Stimulated activated CD4-positive, alpha-beta T cell treated with anti-CD3 and anti-CD28 coated beads, Interleukin-2, amount 100 ng/mL, for 24 hours (primary cell): ENCODE measurements at places on chromosomes 4 and X.
A peak's percentile ranks its signal among the peaks of the same experiment; 100 is the strongest.

- DNase-seq: no peak
Observed at GRCh38 chr4:123553733-123554637, 157.4 kb downstream of the SPRY1 start.

GRCh38 chr4:4776335-4776734, 83.1 kb upstream of the MSX1 start:
- no peak for DNase-seq

DNA sequence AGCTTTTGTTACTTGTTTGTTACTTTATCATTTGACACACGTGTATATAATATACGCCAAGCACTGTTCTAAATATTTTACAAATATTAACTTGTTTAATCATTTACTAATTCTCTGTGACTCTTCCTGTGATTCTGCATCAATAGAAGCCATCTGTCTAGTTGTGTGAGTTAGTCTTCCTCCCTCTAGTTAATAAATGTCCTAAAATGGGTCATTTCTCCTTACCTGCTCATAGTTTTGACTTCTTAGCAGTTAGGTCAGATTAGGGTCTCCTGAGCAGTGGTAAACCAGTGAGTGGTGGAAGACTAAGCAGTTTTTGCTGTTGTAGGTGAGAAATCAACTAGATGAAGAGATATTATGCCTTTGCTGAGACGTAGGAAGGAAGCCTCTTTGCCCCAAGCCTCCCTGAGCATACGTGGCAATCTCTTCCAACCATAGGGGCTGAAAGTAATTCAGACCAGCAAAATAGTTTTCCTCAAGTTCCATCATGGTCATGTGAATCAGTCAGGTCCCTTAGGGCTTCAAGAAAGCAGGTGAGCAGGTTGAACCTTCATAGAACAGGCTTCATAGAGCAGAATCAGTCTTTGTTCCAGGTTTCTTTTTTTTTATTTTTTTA, 38.7 kb upstream of the THOC2 start:
- DNase-seq: no peak

GRCh38 chr4:7956270-7956808, 16.7 kb upstream of the AFAP1 start:
- DNase-seq: no peak

GRCh38 chr4:172992648-172993378, 175.8 kb upstream of the GALNT7 start:
- no peak for DNase-seq

- DNase-seq: no peak
Observed at GRCh38 chrX:40415675-40416074, 165.1 kb upstream of the ATP6AP2 start.

- DNase-seq: no peak
Observed at GRCh38 chrX:16628946-16629595, 20.9 kb upstream of the S100G start.

DNA sequence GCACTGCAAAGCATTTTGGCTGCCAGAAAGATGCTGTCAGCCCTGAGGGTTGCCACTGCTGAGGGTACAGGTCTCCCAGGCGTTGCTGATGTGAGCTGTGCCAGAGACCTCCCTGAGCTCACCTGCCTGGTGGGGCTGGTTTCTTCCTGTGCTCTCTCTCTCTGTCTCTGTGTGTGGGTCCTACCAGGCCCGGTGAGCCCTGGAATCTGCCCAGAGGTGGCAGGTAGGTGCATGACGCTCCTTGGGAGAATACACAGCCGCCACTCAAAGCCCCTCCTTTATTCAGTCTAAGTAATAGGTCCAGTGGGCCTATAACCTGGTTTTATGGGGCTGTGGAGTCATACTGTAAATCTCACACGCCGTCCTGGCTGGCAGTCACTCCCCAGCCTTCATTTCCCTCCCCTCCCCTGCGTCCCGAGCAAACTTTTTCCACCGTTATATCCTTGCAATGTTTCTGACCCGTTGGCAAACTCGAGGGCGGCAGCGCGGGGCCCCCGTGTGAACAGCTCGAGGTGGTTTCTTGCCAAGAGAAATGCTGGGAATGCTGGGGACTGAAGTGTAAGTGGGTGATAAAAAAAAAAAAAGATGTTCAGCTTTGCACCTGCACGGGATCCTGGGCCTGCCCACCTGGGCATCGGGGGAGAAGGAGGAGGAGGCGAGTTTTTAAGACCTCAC, 245.9 kb downstream of the CRLF2 start:
- no peak for DNase-seq

DNA sequence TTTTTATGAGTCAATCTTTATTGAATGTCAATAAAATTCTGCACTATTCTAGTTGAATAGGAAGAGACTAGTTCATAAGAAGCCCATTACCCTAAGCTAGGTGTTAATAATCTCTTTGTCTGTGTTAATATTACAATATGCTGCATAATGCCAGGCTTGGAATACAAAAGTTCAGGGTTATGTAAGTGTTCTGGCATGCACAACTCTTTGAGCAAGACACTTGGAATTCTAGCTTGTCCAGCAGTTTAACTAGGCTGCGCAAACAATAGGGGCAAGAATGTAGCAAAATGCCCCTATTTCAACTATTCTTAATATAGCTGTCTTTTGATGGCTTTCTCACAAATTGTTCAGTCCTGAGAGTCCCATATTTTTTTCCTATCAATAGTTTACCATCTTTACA, 31.3 kb upstream of the ETNPPL start:
- DNase-seq: no peak

- no peak for DNase-seq
Observed at GRCh38 chrX:98480606-98481005, 1596.9 kb downstream of the RPA4 start.

- peak; percentile 4 for DNase-seq
Observed at GRCh38 chrX:255923-256331, 25.3 kb upstream of the PLCXD1 start.

DNA sequence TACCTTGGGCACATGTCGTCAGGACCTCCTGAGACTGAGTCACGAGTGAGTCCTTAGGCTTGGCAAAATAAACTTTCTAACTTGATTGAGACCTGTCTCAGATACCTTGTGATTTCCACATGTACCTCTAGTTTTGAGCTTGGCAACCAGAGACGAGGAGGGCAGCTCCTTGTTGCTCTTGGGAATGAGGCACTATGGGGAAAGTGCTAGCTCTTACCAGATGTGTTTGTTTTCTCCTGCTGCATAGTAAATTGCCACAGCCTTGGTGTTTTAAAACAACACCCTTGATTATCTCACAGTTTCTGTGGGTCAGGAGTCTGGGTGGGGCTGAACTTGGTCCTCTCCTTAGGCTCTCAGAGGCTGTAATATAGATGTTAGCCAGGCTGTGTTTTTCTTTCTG, 59.1 kb upstream of the MAML3 start:
- DNase-seq: no peak

GRCh38 chr4:173013232-173013930, 155.2 kb upstream of the GALNT7 start:
- peak; percentile 46 for DNase-seq

DNA sequence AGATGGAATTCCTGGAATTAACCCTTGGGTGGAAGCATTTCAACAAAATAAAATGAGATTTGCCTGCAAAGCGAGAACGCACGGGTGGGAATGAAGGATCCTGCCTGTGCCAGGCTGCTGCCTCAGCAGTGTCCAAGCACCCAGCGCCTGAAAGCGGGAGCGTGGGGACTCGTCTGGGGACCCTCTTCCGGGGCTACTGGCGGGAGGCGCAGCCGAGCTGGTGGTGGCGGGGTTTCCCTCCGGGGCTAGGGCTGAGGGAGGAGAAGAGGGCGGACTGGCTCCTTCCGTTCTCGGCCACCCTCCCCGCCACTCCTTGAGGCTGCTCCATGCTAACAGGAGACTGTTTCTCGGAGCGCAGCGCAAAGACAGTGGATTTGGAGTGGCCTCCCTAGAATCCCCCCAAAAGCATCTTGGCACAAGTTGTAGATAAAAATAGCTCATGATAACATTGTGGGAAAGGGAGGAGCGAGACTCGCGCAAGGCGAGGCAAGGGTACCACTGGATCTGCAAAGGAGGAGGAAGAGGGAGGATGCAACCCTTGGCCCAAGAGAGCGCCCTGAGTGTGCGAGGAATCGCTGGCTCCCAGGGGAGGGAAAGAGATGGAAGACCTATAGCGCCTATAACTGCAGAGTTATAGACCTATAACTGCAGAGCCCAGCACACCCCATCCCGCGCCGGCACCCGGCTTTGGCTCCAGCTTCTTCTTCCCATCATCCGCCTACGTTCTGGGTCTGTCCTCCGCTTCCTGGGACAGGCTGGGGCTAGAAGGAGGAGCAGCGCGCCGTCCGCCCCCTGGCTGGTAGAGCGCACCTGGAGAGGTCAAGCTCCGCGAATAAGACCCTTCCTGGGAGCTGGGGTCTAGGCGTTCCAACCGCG, 1.3 kb downstream of the HS3ST1 start:
- no peak for DNase-seq

GRCh38 chr4:68717999-68718398, 47.5 kb upstream of the UGT2B15 start:
- no peak for DNase-seq

- no peak for DNase-seq
Observed at GRCh38 chrX:42941671-42942070, 163.7 kb upstream of the PPP1R2C start.

DNA sequence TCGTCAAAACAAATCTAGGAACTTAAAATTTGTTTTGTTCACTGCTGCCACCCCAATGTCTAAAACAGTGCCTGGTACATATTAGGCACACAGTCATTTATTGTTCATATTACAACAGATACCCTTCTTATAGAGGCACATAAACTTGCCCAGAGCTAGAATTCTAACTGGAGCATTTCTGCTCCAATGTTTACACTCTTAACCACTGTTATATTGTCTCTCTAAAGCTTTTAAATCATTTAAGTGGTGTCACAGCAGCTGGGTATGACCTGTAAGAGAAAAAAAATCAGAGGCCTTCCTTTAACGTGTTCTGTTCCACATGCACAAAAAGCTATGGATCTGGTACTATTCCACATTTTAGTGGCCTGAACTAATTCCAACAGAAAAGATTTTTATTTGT, 3.0 kb downstream of the UBE2D3 start:
- no peak for DNase-seq

DNA sequence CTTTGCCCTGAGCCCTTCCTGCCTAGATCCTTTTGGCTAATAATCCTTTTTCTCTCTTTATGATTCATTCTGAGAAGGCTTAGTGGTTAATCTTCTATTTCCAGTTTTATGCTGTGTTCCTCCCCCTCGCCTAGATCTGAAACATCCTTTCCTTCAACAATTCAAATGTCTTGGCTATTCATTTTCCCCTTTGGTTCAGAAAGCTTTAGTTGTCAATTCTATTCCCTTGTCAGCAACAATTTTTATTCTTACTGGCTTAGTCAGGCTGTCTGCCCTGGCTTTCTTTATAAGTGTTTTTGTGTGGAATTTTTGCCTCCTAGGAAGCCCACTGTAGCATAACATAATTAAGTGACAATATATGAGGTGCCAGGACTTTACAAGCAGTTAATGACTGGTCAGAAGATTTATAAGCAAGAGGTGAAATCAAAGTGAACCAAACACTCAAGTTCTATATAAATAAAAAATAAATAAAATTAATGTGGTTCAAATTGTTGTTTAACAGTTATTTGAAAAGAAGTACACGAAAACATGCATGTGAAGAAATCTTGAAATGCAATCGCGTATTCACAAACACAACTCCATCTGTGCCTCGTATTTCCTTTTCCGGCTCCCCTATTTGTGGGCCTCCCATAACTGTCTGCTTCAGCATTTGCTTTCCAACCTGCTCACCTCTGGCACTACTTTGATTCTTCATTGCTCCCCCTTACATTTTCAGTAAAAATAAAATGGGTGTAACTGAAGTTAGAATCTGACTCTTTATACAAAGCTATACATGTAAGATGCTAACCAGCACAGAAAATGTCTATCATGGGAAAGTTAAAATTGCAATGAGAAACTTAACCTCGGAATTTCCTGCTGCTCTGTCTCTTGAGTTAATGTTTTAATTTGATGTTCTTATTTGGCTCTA, 235.4 kb downstream of the SPRY1 start:
- DNase-seq: no peak

- peak; percentile 57 for DNase-seq
Observed at GRCh38 chr4:3074846-3075651, 568 bp downstream of the HTT start.

GRCh38 chr4:101141230-101141629, 206.1 kb downstream of the PPP3CA start:
- DNase-seq: no peak

DNA sequence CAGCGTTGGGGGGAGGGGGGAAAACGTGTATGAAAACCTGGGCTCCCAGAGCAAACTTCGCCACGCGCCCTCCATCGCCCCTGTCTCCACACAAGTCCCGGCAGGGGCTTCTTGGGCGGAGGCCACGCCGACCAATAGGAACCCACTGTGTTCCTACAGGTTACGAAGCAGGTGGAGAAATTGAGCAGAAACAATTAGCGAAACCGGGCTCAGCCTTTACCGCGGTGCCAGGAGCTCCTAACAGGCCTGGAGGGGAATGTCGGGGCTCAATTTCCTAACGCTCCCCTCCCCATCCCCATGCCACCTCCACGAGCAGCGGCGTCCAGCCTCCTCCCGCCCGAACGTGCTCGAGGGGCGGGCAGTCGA, 589 bp upstream of the KIT start:
- no peak for DNase-seq

- no peak for DNase-seq
Observed at GRCh38 chr4:161696944-161697343, 466.9 kb downstream of the FSTL5 start.

- DNase-seq: no peak
Observed at GRCh38 chr4:139524062-139524631, 31.9 kb downstream of the SETD7 start.

DNA sequence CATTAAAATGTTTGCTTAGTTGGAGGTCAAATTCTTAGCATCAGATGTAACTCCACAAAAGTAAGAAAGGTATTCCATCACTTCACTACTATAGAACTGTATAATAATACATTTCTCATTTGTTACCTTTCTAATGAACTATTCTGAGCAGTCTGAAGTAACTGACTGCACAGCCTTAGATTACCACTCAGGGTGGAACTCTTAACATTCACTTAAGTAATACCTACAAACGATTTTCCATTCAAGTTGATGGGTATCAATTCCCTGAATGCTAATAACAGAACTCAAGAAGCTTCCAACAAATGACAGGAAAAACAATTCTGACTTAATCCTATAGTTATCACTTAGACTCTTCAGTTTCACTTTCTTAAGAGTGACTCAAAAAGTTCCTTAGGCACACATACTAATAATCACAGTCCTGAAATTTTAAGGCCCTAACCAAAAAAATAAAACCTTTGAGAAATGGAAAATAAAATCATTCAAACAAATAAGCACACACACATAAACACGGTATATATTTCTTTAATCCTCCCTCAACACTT, 20.9 kb downstream of the HNRNPD start:
- DNase-seq: no peak

DNA sequence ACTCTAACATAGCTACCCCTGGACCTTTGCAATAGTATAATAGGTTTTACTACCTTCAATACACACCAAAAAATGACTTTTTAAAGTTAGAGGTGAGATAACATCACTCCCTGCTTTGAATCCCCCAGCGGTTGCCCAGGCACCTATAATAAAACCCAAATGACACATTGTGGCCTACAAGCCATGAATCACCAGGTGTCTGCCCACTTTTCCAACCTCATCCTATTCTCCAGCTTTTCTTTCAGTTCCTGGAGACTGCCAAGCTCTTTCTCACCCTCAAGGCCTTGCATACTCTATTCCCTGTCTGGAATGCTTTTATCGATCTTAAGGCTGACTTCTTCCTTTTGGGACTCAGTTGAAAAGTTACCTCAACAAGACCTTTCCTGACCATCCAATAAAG, 16.4 kb upstream of the PRSS48 start:
- DNase-seq: no peak
